ENCODE measurements at places on chromosomes 13 and 19.

DNA sequence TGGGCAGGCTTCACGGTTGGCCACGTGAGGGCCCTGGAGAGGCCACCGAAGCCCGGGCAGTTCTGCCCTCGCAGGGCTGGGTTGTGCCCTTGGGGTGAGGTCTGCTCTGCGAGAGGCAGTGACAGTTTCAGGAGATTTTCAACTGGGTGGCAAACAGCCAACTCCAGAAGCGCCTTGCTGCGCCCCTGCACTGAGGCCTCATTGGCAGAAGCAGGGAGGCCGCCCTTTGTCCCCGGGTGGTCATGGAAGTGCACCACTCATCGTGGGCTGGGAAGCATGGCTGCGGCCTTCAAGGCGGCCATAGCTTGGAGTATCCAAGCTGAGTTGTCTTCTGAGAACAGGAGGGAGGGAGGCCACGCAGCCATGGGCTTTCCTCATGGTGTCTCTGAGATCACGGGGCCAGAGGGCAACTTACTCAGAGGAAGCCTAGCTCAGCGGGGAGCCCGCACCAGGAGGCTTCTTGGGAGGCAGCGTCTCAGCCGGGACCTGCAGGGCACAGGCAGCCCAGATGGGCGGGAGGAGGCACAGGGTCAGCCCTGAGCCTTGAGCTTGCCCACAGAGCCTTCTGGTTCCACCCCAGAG lies 14.8 kb downstream of the PLEKHJ1 start:
- no peak for DNase-seq

GRCh38 chr19:52957591-52957990 lies 5.1 kb downstream of the ZNF816 start:
- no peak for DNase-seq

DNA sequence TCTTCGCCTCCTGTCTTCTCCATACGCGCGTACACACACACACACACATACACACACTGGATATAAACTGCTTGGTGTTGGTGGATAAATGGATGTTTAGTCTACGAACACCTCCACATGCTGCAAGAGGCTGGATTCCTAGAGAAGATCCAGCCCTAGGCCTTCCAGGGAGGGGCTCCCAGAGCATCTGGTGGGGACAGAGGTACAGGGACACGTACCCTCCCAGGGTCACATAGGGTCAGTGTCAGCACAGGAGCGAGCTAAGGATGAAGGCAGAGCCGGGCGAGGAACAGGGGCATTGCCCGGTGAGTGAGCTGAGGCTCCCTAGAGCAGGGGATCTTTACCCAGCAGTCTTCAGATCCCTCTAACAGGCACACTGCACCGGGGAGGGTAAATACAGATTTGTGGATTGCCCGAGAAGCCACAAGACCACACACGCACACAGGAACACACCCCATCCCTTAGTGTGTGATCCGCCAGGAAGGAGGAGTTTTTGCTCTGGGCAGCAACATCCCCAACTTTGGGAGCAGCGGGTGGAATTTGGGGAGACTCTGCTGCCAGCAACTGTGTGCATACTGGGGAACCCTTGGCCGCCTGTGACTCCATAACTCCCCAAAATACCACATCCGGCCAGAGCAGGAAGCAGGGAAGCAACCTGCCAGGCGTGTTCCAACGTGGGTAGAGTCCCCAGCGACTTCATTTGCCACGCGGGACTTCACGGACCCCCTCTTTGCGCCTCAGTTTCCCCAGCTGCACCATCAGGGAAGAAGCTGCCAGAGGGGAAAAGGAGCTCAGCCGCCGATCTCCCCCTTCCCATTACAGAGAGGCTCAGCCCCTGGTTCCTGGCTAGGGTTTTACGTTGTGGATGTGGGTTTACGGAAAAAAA lies 5.8 kb upstream of the TLE2 start:
- peak; percentile 66 for DNase-seq

DNA sequence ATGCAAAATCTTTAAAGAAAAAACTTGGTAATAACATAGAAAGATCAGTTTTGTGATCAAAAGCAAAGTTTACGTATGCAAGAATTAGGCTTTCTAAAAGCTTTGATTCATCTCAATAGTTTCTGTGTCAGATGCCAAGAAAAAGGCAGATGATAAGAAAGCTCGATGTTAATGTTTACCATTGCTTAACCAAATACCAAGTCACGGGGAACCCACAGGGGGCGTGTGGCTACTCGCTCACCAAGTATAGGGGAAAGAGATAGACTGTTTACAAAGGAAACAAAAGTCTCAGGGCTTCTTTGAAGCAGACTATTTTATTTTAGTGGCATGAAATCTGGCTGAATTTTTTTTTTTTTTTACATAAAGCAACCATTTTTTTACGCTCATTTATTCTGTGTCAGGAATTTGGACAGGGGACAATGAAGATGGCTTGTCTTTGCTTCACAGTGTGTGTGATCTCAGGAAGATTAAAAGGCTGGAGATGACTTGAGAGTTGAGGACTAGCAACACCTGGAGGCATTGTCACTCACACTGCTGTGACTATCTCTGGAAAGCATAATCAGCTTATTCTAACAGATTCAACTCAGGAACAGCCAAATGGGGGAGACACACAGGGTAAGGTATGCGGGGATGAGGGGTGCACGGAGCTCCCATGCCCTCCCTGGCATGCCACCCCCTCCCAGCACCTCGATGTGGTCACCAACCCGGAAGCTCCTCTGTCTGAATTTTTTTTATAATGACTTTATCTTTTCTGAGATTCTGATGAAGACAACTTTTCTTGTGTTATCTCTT lies 24.9 kb downstream of the RCBTB1 start:
- no peak for DNase-seq

- no peak for DNase-seq
Observed at GRCh38 chr13:53075356-53076041, 46.9 kb downstream of the OLFM4 start.

DNA sequence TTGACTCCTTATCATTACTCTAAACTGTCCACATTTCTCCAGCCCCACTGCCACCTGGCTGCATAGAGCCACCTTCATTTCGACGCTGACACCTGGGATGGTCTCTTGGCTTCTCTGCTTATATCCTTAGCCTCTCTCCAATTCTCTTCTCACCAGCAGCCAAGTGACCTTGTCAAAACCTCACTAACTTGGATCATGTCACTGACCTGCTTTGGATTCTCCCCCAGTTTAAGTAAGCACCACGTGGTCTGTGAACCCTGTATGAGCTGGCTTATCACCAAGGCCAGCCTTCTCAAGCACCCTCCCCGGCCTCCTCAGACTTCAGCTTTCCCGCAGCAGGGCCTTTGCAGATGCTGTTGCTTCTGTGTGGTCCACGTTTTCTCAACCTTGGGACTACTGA lies 12.3 kb upstream of the GGACT start:
- DNase-seq = no peak

DNA sequence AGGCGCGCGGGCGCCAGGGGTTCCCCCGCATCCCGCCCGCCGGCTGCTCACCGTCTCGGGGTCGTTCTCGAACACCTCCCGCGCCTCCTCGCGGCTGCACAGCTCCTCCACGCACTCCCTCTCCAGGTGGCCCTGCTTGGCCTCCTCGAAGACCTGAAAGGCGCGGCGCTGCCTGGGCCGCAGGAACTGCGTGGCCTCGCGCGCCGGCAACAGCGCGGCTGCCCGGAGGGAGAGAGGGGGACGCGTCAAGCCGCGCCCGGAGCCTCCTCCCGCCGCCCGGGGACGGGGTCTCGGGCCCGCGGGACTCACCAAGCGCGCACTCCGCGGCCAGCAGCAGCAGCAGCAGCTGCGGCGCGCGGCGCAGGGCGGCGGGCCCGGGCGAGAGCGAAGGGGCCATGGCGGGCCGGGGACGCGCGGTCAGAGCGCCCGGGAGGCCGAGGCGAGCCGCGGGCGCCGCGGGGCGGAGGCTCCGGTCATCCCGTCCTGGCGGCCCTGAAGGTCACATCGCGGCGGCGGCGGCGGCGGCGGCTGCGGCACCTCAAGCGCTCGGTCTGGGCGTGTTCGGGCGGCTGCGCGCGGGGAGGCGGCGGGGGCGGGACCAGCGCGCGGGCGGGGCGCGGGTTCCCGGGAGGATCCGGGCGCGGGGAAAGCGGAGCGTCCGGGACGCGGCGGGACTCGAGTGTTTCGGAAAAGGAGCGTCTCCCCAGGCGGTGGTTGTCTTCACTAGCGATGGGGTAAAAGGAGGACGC lies at the start of gene GAS6:
GAS6 (minus strand) TSS at position 553 of the 749 bp plus-strand sequence; CDS start at position 397, 156 bp downstream.
- peak; percentile 52 for DNase-seq

- DNase-seq = no peak
Observed at GRCh38 chr19:30076101-30076551, 134.1 kb downstream of the URI1 start.

DNA sequence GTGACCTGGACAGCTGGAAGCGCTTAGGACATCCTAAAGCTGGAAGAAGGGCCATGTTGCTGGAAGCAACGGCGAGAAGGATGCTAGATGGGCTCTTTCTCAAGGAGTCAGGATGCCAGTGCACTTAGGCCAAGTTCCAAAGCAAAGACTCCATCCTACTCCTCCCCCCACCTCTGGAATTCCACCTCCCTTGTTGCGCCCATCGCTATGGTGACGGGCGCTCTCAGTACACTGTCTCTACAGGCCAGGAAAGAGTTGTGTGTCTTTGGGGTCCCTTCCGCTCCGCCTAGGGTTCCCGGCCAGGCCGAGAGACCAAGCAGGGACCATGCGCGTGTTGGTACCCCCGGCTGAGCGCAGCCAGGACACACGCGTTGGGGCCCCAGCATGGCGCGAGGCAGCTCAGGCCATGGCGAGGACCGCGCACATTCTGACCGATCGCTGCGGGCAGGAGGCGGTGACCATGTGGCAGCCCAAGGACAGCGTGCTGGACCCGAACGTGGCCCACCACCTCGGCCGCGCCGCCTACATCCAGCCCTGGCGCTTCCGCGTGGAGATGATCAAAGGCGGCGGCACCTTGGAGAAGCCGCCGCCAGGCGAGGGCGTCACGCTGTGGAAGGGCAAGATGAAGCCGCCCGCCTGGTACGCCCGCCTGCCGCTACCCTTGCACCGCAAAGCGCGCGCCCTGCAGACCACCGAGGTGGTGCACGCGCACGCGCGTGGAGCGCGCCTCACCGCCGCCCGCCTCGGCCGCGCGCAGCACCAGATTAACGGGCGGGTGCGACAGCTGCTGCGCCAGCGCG lies 31.0 kb upstream of the SLC1A6 start:
- no peak for DNase-seq

GRCh38 chr13:48675247-48675646 lies 21.5 kb downstream of the CYSLTR2 start:
- no peak for DNase-seq

DNA sequence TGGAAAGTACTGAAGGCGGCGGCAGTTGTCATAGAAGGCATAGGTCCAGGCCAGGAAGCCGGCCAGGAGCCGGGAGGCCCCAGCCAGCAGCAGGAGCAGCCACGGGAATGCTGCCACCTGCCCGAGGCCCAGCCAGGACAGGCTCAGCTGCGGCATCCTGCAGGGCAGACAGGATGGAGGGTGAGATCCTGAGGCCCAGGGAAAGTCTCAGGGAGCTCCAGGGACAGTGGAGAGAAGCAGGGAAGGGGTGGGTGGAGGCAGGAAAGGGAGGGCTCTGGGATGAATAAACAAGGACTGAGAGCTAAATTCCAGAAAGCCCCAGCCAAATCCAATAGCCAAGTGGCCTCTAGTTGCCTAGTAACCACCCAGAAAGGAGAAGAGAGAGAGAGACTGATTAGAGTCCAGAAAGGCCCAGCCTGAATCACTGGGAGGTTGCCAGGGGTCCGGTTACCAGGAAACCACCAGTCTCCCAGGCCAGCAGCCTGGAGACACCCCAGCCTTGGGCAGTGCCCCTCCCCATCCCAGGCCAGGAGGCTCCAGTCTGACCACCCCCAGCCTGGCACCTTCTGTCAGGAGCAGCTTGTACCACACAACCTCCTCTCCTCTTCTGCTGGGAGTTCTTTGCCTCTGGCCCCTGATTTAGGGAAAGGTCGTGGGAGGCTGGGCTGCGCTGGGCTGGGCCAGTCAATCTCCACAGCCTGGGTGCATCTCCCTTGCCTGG lies 7.5 kb upstream of the OR10H5 start:
- no peak for DNase-seq

DNA sequence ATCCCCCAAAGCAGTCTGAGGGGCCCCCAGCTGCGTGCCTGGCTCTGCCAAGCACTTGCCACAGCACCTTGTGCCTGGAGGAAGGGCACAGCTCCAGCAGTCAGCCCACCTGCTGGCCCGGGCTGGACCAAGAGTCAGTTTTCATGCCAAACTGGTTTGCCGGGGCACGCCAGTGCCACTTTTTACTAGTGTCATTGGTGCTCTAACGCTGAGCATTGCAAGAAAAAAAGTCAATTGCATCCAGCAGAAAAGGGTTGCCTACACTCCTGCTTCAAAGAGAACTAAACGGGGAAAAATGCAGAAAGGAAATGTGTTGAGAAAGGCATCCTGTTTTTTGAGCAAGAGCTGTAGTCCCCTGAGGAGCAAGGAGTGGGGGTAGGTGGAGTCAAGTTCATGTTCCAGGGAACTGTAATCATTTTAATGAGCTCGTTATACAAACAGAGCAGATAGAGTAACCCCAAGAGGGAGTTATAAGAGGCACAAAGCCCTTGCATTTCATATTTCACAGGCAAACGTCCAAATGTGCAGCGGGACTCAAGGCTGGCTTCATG lies 68.4 kb downstream of the F2RL3 start:
- DNase-seq = no peak
